ENCODE measurements at places on chromosomes 3 and 15. TPM values are rescaled to one million over a fixed set of nuclear protein-coding genes. Genes with fewer than 3 reads are reported as not detected.

TRPM1 gene
- not detected for total RNA-seq

BSN gene
- total RNA-seq = 0.57 TPM

GOLGA8K gene
- not detected for total RNA-seq

SLC9C1 gene
- 0.04 TPM for total RNA-seq

TIGIT gene
- total RNA-seq = not detected

CGGBP1 gene
- total RNA-seq = 37.0 TPM

MAP1A gene
- total RNA-seq = 2.2 TPM

TCTA gene
- 14.8 TPM for total RNA-seq

All from A375 (cell line).